ENCODE measurements at places on chromosomes 12 and 14.

DNA sequence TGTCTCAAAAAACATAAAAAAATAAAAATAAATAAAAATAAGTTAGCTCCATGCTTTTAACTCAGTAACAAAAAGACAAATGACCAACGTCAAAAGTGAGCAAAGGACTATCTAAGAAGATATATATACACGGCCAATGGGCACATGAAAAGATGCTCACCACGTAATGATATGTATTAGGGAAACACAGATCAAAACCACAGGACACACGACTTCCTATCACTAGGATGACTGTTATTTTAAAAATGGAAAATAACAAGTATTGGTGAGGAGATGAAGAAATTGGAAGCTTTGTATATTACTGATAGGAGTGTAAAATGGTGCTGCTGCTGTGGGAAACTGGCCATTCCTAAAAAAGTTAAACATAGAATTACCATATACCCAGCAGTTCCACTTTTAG is 20.2 kb upstream of the P2RX7 start:
- no peak for DNase-seq

- no peak for DNase-seq
Measured at GRCh38 chr14:63486738-63487137, 56.4 kb downstream of the PPP2R5E start.

GRCh38 chr14:63432228-63432627 is 110.9 kb downstream of the PPP2R5E start:
- no peak for DNase-seq

- DNase-seq = no peak
Measured at GRCh38 chr14:91367173-91368171, 50.1 kb downstream of the CCDC88C start.

DNA sequence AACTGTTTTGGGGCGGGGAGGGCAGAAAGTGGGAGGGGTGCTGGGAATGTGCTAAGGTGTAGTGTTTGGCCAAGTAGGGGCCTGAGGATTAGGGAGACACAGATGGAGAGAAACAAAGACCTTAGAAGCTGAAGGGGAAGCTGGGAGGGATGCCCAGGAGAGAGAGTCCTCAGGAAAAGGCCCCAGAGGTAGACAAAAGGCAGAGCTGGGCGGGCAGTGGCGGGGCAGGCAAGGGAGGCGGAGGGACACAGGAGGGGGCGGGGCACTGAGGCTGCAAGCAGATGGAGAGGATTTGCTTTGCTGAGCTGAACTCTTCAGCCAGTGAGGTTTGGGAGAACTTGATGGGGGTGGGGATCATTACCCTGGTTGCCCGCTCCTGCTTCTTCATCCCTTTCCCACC is 2.8 kb downstream of the PTMS start:
- no peak for DNase-seq

DNA sequence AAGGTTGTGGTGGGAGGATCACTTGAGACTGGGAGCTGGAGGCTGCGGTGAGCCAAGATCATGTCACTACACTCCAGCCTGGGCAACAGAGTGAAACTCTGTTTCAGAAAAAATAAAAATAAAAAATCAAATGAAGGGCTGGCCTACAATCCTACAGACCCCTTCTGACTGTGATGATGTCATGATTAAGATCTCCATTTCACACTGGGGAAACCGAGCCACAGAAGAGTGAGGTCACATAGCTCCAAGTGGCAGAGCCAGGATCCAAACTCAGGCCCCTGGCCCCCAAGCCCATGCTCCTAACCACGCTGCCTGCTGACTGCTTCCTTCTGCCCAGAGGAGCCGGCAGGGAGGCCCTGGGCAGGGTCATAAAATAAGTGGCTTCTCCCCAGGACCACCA is 258.0 kb upstream of the FKBP4 start:
- DNase-seq = no peak

DNA sequence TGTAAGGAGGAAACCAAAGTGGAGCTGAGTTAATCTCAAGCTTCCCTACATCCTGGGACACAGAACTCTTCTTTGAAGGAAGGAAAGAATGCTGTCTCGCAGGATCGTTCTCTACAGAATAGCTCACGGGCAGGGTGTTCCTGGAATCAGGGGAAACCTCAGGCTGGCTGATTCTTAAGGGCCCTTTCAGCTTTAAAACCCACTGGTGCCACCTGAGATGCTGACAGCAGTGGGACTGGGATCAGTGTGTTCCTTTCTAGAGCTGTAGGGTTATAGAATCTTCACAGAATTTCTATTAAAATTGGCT is 47.8 kb downstream of the UBE3B start:
- no peak for DNase-seq

- no peak for DNase-seq
Measured at GRCh38 chr14:104104076-104104901, 18.8 kb downstream of the ASPG start.

GRCh38 chr12:58357511-58357910 is 416.1 kb downstream of the ATP23 start:
- no peak for DNase-seq

- no peak for DNase-seq
Measured at GRCh38 chr12:74985293-74985985, 224.2 kb downstream of the KCNC2 start.

GRCh38 chr12:16282978-16283377 is 5.5 kb upstream of the SLC15A5 start:
- no peak for DNase-seq

DNA sequence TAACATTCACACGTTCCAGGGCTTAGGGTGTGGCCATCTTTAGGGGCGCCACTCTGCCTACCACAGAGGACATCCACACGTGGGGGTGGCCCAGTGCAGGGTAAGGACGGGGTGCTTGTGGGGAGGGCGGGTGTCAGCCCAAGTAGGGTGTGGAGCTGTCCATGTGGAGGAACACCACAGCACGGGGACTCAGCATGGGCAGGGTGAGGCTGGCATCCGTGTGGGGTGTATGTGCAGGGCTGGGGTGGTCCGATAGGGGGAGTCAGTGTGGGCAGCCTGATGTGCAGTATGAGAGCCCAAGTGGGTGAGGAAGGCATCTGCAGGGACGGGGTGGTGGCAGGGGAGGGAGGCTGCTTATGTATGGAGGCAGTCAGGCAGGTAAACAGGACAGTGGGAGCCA is 17.7 kb downstream of the PSMC1 start:
- no peak for DNase-seq

- DNase-seq = no peak
Measured at GRCh38 chr14:102146423-102146822, 6.7 kb downstream of the WDR20 start.

DNA sequence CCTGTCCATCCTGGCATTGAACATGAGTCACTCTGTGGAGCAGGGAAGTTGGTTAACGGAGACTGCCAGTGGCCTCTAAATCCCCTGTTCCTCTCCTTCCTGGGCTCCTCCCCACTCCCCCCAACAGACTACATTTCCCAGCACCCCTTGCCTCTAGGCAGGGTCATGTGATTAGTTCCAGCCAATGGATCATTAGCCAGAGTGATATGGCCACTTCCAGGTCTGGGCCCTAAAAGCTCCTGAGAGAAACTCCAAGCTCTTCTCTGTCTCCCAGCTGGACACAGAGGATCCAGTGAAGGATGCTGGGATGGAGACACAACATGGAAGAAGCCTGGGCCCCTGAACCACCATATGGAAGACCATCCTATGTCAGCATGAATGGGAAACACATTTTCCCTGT is 54.4 kb upstream of the RFLNA start:
- no peak for DNase-seq

DNA sequence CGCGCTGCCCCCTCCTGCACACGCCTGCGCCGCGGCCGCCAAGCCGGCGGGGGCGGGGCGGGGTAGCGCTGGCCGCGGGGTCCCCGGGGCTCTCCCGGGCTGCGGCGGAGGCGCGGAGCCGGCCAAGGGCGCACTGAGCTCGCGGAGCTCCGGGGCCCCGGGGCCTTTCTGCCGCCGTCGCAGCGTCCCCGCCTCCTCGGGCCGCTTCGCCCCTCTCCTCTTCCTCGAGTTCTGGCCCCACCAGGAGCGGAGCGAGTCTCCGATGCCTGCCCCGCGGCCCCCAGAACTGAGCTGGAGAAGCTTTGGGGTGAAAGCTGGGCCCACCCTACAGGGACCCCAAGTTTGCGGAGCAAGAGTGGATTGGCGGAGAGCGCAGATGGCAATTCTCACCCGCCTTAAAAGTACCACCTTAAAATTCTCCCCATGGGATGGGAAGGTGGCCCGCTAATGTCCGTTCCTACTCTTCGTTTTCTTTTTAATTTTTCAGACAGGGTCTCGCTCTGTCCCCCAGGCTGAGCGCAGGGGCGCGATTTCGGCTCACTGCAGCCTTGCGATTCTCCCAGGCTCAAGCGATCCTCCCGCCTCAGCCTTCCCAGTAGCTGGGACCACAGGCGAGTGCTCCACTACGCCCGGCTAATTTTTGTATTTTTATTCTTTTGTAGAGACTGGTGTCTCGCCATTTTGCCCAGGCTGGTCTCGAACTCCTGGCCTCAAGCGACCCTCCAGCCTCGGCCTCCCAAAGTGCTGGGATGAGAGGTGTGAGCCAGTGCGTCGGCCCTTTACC is 129.6 kb downstream of the NDUFA12 start:
- no peak for DNase-seq

DNA sequence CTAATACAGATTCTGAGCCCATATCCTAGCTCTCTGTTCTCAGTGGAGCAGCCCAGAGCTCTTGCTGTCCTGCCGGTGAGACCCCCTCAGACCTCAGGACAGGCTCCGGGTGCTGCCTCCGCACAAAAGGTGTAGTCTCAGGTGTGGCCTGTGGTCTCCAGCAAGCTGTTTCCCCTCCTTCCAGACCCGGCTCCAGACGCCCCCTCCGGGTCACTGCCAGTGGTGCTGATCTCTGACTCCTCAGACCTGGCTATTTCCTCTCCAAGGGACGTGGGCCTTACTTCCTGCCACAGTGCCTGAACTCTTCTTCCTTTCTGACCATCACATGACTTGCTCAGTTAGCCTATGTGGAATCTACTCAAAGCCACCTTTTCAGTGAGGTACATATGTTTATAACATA is 337.5 kb downstream of the GLT1D1 start:
- DNase-seq = no peak

GRCh38 chr12:47396902-47397663 is 308.7 kb downstream of the RPAP3 start:
- DNase-seq = no peak

GRCh38 chr12:82299319-82300025 is 58.7 kb downstream of the CCDC59 start:
- DNase-seq = no peak

- no peak for DNase-seq
Measured at GRCh38 chr14:56648508-56649301, 69.1 kb downstream of the TMEM260 start.
